CD4-positive, alpha-beta T cell treated with Interleukin-17A for 4 hours (primary cell): ENCODE measurements at places on chromosomes 7 and 10.
A peak's percentile ranks its signal among the peaks of the same experiment; 100 is the strongest.

DNA sequence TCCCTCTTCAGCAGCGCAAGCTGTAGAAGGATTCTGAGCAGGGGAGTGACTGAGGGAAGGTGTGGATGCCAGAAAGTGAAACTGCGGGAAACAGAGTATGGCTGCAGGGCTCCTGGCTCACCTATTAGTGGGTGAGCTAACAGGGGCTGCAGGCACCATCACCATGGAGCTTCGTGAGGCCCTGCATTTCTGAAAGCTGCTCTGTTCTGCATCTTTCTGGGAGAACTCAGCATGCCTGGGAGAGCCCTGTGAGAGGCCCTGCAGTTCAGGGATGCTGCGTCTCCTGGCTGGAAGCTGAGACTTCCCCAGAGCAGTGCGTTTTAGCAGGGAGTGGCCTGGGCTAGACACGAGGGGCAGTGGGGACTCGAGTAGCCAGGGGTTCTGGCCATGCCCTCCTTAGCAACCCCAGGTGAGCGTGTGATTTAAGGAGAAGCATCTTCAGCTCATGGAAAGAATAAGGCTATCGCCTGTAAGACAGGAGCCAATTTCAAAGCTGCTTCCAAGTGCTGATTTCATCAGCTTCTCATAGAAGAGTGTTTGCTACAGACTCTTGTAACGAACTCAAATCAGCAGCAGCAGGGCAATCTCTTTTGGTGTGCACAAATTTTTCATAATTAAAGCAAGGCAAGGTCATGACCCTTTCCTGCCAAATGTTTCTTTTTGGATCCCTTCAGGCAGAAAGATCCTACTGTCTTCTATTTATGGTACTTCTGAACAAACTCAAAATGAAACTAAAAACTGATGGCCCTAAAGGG is 293.6 kb upstream of the ZNF32 start:
- DNase-seq, result no peak

GRCh38 chr7:5870311-5870710 is 10.3 kb upstream of the OCM start:
- no peak for DNase-seq

DNA sequence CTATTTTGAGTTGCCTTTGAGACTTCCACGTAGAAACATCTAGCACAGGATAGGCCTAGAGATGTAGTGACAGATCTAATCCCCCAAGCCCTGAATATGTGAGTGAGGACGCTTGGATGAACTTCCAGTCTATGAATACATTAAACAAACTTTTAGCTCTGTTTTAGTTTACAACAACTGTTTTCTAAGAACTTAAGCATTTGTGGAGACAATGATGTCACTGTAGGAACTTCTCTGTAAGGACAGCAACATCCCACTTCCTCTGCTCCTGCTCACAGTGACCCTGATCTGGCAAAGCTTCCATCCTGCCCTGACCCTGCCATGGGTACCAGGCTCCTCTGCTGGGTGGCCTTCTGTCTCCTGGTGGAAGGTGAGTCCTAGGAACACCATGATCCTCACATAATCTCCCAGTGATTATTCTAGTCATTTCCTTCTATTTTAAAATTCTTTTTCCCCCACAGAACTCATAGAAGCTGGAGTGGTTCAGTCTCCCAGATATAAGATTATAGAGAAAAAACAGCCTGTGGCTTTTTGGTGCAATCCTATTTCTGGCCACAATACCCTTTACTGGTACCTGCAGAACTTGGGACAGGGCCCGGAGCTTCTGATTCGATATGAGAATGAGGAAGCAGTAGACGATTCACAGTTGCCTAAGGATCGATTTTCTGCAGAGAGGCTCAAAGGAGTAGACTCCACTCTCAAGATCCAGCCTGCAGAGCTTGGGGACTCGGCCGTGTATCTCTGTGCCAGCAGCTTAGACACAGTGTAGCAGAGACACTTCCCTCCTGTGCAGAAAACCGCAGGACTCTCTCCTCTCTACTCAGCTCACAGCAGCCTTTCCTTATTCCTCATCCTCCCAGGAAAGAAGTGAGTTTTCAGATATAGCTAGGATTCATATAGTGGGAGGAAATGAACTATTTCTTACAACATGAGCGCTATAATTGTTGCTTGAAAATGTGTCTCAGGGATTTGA is 194.4 kb upstream of the PRSS1 start:
- DNase-seq, result no peak

GRCh38 chr10:113135025-113135424 is 185.0 kb downstream of the TCF7L2 start:
- no peak for DNase-seq

GRCh38 chr10:82742478-82742877 is 867.5 kb downstream of the NRG3 start:
- no peak for DNase-seq

- no peak for DNase-seq
Measured at GRCh38 chr10:20157314-20157713, 341.1 kb downstream of the PLXDC2 start.

GRCh38 chr10:107771066-107771465 is 606.6 kb upstream of the SORCS1 start:
- DNase-seq, result no peak

GRCh38 chr7:880450-880849 is 4.1 kb downstream of the GET4 start:
- DNase-seq, result no peak

DNA sequence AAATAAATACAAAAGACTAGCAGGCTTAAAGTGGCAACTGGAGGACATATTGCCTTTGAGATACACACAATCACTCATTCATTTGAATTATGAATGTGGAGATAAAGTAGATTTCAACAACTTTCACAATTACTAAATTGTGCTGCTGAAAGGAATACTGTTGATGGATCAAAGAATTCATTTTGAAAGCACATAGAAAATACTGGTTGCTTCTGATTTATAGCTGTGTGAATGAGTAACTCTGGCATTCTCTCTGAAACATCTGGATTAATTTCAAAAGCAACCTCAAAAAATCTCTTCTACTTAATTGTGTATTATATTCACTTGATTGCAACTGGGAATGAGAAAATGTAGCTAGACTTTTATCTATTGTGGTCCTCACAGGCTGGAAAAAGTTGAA is 397.6 kb downstream of the THSD7A start:
- no peak for DNase-seq

- DNase-seq, result no peak
Measured at GRCh38 chr7:122886357-122887081, at the start of gene CADPS2. Gene CADPS2 (minus strand): TSS chr7:122886460. CDS start chr7:122886337, 123 bp downstream.

DNA sequence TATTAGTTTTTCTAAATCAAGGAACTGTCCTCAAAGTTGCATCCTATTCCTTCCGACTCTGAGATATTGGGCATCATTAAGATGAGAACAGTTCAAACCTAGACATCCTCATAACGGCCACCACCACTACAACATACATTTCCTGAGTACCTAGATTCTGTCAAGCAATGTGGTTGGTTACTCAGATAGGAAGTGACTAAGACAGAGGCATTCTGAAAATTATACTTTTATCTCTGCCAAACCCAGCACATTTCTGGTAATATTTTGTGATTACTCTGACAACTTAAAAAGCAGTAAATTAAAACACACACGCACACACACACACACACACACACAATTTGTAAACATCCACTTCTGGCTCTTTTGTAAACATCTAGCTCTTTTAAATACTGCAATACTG is 291.2 kb upstream of the MEOX2 start:
- no peak for DNase-seq

DNA sequence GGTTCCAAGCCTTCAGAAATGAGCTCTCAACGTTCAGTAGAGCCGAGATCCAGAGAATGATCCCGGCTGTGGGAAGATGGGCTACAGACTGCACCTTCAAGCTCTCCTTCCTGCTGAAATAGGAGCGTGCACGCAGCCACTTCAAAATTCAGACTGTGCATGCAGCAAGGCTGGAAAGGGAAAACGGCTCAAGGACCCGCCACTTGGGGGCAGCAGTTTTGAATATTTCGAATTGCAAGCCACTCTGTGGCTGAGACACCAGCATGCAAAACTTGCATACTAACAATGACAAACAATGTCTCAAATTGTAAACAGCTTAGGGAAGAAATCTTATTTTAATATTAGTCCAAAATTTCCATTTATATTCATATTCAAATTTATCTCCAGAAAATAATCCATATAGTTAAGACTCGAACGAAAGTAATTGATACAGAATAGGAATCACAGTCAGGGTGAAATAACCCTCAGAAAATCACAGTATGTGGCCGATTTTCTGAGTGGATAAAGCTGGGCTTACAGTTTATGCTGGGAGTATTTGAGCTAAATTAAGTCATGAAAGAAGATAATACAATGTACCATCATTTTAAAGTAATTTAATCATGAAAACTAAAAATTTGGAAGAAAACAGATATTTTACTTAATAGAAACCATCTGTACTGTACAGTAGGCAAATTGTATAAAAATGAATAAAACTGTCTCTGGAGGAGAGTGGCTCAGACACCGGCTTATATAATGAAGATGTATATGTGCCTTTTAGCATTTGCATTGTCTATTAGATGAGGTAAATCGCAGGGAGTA is 137.9 kb upstream of the MKI67 start:
- peak; percentile 51 for DNase-seq

GRCh38 chr10:48194830-48195229 is 79.7 kb downstream of the FRMPD2 start:
- no peak for DNase-seq

DNA sequence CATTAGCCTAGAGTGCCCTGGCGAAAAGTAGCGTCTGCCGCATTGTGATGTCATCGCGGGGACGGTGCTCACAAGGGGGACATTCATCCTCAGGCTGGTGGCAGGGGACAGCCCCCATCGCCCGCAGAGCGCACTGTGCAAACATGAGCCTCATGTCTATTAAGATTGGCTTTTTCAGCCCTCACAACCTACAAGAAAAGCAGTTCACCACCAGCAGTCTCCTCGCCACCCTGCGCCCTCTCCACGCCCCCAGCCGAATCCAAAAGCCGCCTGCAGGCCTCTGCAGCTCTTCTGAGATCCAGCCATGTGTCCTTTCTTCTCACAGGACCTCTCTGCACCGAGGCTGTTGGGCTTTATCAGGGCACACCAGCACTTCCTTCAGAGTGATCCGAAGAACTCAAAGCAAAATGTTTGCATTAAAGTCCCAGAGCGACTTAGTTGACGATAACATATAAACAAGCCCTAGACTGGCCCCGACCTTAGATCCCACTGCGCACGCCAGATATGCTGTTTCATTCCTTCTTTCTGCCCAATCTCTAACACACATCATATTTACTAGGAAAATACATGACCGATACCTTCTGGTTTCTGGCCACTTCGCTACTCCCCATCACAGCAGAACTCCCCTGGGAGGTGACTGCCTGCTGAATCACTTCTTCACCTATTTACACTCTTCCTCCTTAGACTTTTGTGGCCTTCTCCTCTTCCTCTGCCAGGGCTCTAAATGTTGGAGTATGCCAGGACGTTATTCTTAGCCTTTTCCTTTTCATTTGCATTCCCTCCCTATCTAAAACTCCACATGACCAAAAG is 206.0 kb upstream of the SH2B2 start:
- DNase-seq, result no peak

- no peak for DNase-seq
Measured at GRCh38 chr10:78856421-78856820, 212.3 kb upstream of the ZMIZ1 start.

DNA sequence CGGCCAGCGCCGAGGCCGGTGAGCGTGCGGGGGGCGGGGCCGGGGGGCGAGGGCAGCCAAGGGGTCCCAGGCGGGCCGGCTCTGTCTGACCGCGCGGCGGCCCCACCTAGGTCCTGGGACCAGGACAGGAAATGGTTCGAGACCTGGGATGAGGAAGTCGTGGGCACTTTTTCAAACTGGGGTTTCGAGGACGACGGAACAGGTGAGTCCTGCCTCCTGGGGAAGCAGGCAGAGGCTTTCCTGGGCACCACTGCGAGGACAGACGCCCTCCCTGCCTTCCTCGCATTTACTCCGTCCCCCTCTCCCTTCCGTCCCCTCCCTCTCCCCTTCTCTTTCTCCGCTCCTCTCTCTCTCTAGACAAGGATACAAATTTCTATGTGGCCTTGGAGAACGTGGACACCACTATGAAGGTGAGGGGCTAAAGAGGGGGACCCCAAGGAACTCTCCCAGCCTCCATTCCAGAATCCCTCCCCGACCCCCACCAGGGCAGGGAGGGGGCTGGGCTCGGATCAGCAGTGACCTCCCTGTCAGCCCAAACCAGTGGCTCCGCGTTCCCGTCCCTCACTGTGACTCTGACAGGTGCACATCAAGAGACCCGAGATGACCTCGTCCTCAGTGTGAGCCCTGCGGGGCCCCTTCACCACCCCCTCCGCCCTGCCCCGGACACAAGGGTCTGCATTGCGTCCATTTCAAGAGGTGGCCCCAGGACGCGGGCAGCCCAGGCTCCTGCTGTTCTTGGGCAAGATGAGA is 2.6 kb upstream of the MUC12 start:
- no peak for DNase-seq

GRCh38 chr10:132836832-132837540 is 51.0 kb upstream of the NKX6-2 start:
- DNase-seq, result peak; percentile 65

DNA sequence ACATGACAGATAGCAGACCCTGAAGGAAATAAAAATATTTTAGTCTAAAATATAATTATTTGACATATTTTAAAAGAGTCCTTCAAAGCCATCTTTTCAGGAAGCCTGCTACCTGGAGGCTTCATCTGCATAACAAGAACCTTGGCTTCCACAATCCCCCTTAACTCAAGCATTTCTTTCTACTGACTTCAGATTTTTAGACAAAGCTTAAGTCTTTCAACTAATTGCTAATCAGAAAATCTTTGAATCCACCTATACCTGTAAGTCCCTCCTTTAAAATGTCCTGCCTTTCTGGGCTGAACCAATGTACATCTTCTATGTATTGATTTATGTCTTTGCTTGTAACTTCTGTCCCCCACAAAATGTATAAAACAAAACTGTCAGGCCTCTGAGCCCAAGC is 23.5 kb upstream of the PRF1 start:
- DNase-seq, result no peak

DNA sequence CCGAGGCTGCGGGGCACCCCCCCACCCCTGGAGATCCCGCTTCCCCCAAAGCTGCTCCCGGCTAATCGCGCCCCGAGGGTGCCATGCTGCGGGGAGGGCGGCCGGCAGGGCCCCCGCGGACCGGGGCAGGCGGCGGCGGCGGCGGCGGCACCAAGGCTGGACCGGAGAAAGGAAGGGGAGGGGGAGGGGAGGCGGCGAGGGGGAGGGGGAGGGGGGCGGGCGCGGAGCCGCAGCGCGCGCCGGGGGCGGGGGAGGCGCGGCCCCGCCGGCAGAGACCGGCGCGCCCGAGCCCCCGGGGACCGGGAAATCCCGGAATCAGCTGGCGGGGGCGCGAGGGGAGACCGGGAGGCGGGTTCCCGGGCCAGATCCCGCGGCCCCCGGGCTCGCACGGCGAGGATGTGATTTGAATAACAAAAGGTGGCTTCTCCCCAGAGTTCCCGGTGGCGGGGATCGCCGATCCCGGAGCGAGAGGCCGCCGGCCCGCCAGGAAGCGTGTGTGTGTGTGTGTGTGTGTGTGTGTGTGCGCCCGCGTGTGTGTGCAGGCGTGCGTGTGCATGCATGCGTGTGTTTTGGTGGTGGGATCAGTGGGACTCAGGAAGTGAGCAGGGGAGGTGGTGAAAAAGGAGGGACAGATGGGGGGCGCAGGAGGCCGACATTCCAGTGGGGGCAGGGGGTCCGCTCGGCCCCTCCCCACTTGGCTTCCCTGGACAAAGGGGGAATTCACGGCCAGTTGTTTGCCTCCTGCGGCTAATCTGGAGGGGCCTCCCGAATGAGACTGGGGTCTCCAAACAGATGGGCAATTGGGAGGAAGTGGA is 99.5 kb downstream of the HIP1 start:
- peak; percentile 62 for DNase-seq
